Hematopoietic multipotent progenitor cell treated with erythropoietin and hydrocortisone succinate and interleukin-3 and kit ligand, for 6 days (in vitro differentiated cells): ENCODE measurements at places on chromosomes 5 and 9.

DNA sequence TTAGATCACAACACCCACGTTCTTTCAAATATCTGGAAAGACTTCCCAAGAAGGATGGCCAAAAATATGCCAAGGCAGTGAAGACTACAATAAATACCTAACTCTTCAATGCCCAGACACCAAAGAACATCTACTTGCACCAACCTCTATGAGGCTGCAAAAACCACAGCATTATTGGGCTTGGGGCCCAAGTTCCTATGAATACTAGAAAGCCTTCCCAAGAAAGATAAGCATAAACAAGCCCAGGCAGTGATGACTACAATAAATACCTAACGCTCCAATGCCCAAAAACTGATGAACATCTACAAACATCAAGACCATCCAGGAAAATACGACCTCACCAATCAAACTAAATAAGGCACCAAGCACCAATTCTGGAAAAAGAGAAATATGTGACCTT lies 41.3 kb downstream of the AP3B1 start:
- no peak for DNase-seq

- no peak for DNase-seq
Observed at GRCh38 chr9:19411316-19411715, 2.5 kb downstream of the ACER2 start.

DNA sequence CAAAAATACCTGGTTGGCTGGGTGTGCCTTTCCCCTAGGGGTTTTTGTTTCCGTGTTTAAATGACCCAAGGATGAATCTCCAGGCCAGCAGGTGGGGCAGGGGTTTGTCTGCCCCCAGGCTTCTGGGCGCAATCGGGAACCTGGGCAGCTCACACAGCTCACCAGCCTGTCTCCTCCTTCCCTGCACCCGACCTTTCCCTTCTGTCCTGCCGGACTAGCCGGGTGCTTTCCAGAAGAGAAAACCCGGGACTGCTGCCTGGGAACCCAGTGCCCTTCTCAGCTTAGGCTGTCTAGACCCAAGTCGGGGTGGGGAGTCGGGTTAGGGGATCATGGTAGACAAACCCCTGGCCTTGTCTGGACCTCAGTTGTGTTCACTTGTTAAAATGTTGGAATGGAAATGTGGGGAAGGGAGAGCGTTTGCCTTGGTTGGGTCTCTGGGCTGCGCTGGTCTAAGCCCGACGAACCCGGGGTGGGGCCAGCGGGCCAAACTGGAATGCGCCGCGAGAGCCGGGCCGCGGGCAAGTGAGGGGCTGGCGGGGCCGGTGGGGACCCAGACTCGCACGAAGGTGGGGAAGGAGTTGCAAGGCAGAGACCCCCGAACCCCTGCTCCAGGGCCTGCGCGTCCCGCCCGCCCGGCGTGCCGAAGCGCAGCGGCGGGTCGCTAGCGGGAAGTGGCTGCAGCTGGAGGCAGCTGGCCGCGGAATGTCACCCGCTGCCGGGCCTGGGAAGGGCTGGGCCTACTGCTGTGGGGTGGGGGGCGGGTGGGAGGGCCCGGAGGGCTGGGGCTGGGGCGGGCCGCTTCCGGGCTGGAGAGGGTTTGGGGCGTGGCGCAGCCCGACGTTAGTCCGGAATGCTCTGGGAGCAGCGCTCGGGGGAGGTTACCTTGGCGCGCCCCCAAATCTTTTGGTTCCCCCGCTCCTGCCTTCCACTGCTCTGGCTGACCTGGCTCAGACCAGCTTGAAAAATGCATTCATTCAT lies 84.6 kb downstream of the DAB2IP start:
- peak; percentile 68 for DNase-seq

DNA sequence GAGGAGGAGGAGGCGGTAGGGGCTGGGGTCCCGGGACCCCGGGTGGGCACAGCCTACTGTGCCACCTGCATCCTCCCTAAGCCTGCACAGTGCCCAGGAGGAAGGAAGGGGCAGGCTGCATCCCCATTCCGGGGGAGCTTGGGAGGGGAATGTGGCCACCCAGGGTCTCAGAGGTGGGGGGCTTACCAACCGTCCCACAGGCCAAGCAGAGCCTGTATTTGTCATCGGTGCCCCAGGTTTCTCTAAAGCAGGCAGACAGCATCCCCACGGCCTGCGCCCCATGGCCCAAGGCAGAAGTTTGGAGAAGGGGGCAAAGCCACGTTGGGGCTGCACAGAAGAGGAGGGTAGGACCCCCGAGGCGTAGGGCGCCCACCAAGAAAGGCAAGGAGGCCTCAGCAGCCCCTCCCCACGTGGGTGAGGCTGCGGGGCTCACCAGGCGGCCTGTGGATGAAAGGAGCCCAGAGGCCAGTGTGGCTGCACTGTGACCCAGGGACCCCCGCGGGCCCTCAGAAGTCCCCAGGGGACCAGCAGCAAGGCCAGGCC lies 507 bp upstream of the GPSM1 start:
- DNase-seq, result no peak

GRCh38 chr9:98808411-98808815 lies 943 bp downstream of the GALNT12 start:
- DNase-seq, result peak; percentile 58

DNA sequence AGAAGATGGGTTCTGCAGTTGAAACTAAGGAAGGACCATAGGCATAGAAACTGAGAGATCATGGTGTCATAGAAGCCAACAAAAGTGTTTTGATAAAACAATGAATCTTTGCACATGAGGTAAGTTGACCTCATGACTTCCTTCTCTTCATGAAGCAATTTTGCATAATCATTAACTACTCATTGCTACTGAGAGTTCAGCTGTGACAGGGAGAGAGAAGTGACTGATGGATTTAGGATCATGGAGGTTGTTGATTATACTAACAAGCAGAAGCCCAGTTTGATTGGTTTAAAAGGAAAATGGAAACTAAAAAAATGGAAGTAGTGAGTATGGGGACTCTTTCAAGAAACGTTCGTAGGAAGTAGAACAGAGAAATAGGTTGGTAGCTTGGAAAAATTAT lies 51.2 kb downstream of the PARP8 start:
- peak; percentile 5 for DNase-seq

GRCh38 chr5:106415541-106415940 lies 1255.2 kb downstream of the EFNA5 start:
- DNase-seq, result no peak

- DNase-seq, result no peak
Observed at GRCh38 chr9:72577212-72577753, 55.9 kb downstream of the TMC1 start.

DNA sequence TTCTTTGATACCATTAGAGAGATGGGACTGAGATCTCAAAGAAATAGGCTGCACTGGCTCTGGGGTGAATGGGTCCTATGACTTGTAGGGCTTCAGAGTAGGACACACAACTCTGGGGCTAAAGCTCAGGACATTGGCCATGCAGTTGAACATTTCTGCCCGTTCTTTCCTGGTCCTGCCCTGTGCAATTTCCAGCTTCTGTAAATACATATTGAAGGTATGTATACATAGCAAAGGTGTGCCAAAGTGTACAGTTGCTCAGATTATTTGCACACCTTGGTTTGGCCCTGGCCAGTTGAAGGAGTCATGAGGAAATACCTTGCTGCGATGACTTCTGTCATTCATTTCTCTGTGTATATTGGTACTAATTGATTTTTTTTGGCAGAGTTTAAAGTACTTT lies 52.8 kb upstream of the TAF11L2 start:
- DNase-seq, result no peak
